ENCODE measurements at places on chromosomes 3 and 15.

- DNase-seq = no peak
These were observed 36.3 kb downstream of the DUT start for GRCh38 chr15:48367483-48367882.

DNA sequence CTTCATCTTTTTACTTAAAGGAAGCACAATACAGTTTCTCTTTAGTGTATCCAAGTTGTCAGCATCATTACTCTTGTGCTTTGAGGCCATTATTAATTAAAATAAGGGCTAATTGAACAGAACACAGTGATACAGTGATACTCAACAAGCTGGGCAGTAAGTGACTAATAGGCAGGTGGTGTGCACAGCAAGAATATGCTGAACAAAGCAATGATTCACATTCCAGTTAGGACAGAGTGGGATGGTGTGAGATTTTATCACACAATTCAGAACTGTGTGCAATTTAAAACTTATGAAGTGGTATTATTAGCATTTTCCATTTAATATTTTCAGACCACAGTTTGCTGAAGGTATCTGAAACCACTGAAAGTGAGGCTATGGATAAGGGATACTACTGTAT, 116.9 kb downstream of the PLOD2 start:
- no peak for DNase-seq

- no peak for DNase-seq
These were observed 307.3 kb downstream of the ZIC4 start for GRCh38 chr3:147099076-147099475.

DNA sequence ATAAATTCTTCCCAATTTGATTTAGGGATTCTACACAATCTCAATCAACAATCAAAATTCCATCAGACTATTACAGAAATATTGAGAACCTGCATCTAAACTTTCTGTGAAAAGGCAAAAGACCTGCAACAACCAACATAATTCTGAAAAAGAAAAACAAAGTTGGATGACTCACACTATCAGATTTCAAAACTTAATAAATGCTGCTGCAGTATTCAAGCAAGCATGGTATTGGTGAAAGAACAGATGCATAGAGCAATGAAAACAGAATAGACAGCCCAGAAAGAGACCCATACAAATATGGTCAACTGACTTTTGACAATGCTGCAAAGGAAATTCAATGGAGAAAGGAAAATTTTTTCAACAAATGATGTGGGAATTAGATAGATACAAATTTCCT, 477.1 kb upstream of the NR2F2 start:
- DNase-seq = no peak

- DNase-seq = no peak
These were observed 104.1 kb upstream of the GOLGA8J start for GRCh38 chr15:29978411-29979382.

- DNase-seq = peak; percentile 86
These were observed 3.5 kb upstream of the SHISA5 start for GRCh38 chr3:48507256-48508061.

DNA sequence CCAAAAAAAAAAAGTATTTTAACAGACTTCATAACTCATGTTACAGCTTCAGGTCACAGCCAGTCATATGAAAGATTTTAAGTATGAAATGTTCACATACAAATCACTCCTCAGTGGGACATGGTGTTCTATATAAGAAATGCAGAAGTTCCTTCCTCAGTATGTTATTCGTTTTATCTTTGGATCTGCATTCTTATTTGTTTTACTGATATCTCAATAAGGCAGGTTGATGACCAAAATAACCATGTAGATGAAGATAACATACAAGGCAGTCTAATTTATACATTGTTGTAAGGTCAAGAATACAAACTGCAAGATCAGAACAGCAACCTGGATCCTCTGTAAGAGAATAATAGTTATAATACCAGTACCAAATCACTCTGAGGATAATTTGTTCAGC, 75.6 kb downstream of the CHAC1 start:
- no peak for DNase-seq

GRCh38 chr3:56042326-56042951, 425.8 kb downstream of the ERC2 start:
- peak; percentile 28 for DNase-seq

DNA sequence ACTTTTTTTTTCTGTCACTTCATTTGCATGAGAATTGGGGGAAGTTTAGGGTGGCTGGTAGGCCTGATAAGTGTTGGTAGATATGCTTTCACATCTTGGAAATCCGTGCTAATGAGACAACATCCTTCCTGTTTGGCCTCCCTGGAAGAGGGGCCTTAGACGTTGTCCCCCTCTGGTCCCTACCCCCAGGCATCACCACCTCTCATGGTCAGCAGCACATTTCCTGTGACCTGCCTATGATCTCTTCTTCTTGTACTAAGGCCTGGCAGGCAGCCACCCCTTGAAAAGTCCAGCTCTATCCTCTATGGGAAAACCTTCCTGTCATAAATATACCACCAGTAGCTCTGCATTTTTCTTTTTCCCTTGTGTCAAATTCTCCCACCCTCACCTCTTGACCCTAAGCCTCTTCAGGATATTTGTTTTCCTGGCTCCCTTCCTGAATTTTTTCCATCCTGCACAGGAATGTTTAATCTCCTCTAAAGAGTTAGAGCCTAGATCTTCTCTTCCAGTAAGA, 107.8 kb downstream of the SNRK start:
- no peak for DNase-seq

DNA sequence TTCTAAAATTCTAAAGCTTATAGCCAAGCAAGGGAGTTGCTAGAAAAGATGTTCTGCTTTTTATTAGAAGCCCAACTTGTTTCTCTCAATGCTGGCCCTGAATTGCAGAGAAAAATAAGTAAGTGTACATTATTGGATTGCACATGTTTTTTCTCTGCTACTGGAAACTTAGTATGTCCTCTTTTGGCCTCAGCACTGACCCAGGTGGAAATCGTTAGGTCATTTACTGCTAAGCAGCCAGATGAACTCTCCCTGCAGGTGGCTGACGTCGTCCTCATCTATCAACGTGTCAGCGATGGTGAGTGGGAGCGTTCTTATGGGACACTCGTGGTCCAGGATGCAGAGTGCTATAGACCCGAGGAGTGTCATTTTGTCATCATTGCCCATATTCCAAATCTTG, 69.8 kb downstream of the DHX36 start:
- no peak for DNase-seq

GRCh38 chr15:50109076-50109987, 9.7 kb downstream of the ATP8B4 start:
- DNase-seq = no peak
